ENCODE measurements at places on chromosomes 6 and 20.

DNA sequence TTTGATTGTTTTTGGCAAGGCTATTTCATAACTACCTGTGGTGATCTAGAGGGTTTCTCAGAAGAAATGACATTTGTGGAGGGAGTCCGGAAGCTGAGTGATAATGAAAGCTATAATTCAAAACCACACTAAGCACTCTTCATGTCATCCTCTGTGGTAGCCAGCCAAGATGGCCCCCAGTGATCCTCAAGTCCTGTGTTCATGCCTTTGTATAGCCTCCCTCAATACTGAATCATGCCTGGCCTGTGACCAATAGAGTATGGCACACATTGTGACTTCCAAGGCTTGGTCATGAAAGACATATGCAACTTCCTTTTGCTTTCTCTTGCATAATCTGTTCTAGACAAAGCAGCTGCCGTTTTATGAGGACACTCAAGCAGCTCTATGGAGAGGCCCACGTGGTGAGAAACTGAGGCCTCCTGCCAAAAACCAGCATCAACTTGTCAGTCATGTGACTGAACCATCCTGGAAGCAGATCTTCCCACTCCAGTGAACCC is 12.8 kb upstream of the DNAAF9 start:
- DNase-seq = peak; percentile 90

- peak; percentile 29 for DNase-seq
These were observed 577 bp downstream of the LSM14B start for GRCh38 chr20:62122654-62123449.

DNA sequence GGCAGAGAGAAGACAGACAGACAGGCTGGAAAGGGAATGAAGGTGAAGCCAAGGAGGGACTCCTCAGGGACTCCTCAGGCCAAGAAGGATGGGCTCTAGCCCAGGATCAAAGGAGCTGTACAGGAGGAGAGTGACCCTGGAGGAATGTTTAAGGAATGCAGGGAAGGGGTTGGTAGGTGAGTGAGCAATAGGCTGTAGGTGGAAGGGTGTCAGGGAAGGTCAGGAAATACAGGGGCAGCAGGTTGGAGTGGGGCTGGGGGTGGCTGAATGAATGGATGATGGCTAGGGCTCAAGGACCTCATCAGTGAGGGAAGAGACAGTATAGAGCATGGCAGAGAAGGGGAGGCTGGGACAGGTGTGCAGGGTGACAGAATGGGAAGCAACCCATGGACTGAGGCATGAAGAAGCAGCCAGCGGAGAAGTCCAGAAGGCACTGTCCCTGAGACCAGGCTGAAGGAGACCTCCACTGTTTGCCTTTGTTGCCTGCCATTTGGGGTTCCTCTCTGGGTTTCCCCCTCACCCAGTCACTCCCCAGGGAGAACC is 13.2 kb downstream of the SYNGAP1 start:
- no peak for DNase-seq

DNA sequence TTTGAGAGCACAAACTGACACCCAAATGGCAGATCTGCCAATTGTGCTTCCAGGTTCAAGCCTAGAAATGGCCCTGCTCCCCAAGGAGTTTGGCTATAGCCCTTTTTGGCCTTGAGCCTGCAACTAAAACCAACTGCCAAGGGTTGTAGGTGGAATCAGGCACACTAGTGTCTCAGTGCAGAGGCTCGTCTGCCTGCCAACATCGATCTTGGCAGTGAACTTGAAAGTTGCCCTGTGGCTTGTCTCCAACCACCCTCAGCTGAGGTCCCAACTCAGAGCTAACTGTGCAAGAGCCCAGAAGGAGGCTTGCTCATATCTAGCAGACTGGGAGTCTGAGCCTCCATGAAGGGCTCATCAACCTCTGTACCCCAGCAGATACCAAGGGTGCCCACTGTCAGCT is 92.7 kb upstream of the GLP1R start:
- DNase-seq = no peak

- no peak for DNase-seq
These were observed 374.6 kb upstream of the JARID2 start for GRCh38 chr6:14871221-14871620.

GRCh38 chr6:35064290-35064689 is 76.8 kb downstream of the TCP11 start:
- no peak for DNase-seq

DNA sequence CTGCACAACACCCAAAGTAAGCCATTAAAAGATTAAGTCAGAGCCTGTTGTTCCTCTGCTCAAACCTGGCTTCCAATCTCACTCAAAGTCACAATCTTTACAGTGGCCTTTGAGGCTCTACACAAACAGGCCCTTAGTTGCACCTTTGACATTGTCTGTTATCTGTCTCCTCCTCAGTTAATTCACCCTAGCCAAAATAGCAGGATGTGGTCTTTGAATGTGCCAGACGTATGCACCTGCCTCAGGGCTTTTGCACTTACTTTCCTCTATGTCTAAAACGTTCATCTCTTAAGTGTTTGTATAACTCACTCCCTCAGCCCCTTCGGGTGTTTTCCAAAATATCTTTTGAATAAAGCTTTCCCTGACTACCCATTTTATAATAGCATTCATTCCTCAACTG is 107.7 kb downstream of the EYA4 start:
- no peak for DNase-seq

DNA sequence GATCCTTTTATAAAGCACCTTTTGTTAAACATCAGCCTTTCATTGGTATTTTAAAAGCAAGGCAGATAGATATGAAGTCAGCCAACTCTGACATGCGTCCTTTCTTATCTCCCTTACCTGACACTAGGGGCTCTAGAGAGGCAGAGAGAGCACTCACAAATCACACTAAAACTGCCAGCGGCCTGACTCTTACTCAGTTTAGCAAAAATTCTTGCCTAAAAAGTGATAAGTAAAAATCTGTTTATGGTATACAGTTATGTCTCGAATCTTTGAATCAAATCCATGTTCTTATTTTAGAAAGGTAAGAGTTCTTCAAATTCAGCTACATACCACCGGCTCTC is 10.4 kb upstream of the TDRD6 start:
- DNase-seq = no peak

DNA sequence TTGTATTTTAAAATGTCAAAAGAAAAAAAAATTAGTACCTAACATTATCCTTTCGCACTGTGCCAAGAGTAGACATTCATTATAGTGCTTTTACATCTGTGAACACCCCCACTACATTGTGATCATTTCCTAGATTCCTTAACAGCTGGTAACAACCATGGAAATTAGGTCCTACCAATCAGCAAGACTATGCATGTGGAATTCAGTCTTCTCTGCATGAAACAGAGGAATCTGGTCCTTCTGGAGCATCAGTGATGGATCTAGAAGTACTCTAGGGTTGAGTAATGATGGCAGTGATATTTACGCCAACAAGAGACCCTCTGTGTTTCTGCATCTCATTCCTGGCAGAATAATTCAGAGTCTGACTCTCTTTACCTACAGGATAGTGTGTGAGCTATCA is 9.4 kb downstream of the OR12D1 start:
- DNase-seq = no peak

GRCh38 chr6:57048577-57048976 is 2.1 kb downstream of the KIAA1586 start:
- DNase-seq = no peak

GRCh38 chr20:56801971-56802755 is 173.1 kb downstream of the TFAP2C start:
- no peak for DNase-seq

DNA sequence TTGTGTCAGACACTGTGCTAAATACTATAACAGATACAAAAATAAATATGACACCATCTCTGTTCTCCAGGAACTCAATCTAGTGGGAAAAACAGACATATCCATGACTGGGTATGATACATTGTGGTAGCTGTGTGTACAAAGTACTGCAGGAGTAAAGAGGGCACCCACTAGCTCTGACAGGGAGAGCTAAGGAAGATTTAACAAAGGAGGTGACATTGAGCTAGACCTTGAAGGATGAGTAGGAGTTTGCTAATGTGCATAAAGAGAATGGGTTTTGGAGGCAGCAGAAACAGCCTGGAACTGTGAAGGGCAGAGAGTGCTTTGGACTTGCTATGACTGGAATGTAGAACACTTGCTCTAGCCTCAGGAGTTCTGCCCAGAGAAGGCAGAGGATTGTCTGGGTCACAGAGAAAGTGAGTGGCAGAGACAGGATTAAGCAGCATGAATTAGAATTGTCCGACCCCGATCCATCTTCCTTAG is 14.4 kb downstream of the MMP24 start:
- no peak for DNase-seq
